ENCODE measurements at places on chromosomes 3 and 15. TPM values are rescaled to one million over a fixed set of nuclear protein-coding genes. Genes with fewer than 3 reads are reported as not detected.

Gene SNTN
- total RNA-seq: not detected

Gene CPN2
- not detected for total RNA-seq

DNA sequence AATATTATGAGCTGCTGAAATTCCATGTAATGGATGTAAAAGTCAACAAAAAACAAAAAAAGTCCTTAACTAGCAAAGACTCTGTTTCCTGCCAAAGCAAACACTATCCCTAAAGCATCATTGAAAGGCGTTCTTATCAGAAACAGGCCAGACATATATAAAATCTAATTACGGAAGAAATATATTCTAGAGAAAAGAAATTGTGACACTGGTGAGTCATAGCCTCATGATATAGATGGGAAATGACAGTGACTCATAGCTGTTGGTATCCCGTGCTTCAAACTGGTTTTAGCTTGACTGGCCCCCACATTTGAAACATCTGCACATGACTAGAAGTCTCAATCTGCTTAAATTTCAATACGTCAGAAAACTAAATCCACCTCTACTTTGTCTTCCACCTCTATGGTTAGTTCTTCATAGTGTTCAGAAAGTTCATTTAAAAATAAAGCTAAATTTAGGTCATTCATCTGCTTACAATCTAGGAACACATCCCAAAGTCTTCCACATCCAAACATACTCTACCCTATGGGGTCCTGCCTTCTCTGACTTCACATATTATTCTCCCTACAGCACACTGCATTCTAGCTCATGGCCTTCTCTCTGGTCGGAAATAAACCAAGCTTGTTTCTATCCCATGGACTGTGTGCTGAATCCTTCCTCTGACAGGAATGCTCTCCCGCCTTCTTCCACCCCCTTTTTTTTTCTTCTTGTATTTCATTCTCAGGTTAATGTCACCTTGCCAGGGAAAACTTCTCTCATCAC, 456.3 kb upstream of the ARRDC4 start:
- DNase-seq: peak; percentile 96

DNA sequence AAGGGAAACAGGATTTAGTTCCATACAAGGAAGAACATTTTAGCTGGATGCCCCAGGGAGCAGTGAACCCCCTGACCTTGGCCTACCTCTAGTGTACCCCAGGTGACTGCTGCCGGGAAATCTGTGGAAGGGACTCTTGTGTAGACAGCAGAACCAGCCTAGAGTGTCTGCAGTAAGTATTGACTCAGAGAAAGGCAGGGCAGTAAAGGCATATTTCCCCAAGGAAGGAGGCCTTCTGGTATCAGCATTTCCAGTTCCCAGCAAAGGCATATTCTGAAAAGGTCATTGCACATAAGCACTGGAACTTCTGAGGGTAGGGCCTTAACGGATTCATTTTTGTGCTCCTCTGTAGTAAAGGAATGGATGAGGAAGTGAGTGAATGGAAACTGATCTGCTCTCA, 246.2 kb downstream of the FAM43A start:
- no peak for DNase-seq

Gene SRGAP3
- 3.4 TPM for total RNA-seq

DNA sequence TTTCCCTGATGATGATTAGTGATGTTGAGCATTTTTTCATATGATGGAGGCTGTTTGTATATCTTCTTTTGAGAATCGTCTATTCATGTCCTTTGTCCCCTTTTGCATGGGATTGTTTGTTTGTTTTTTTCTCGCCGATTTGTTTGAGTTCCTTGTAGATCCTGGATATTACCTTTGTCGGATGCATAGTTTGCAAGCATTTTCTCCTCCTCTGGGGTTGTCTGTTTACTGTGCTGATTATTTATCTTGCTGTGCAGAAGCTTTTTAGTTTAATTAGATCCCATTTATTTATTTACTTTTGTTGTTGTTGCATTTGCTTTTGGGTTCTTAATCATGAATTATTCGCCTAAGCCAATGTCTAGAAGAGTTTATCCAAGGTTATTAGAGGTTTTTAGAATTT, 232.8 kb downstream of the XXYLT1 start:
- DNase-seq: no peak

DNA sequence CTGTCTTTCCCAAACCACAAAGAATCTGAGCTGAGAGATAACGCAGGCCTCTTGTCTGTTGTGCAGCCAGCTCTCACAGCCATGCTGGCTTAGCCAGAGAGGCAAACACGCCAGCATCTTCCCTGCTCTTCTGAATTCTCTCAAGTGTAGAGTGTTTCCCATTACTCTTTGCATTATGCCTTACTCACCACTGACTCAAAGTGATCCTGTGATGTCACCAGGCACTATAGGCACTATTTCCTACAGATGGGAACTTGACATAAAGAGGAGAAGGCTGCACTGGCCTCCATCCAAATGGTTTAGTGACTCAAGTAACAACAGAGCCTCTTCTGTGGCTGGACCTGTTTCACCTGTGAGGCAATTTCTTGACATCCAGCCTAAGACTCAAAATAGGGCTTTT, 44.4 kb downstream of the PDZRN3 start:
- no peak for DNase-seq

Gene TF
- total RNA-seq: 0.85 TPM

- DNase-seq: no peak
These were observed 197.1 kb upstream of the UBE2E1 start for GRCh38 chr3:23608650-23609049.

DNA sequence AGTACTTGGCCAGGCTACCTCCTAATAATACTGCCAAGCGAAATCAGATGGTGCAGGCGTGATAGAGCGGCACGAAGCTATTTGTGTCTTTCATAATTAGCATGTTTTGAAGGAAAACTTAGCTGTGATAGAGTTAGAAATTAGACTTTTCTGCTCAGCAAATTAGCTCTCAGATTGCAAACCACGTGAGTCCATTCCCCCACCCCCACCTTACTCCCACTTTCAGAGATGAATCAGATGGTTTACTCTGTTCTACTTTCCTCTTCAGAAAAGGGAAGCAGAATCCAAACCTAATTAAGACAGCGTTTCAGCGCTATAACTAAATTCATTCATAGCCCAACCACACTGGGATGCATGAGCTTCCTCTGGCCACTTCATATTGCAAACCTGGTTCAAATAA, 214.6 kb downstream of the SLCO3A1 start:
- DNase-seq: no peak

DNA sequence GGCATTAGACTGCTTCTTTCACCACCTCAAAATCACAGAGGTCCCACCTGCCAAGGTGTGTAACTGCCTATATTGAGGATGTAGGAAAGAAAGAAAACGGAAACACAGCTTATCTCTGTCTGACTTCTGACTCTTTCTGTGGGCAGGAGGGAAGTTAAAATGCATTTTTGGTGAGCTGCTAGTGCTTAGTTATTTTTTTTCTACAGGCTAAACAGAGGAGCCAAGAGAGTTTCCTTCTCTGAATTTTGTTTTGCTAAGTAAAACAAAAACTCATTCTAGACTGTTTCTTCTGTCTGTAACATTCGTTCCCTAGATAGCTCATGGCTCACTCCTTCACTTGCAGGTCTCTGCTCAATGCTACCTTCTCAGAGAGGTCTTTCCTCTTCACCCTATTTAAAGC, 18.8 kb upstream of the AMOTL2 start:
- DNase-seq: no peak

Gene CCR5
- total RNA-seq: not detected

Gene POMGNT2
- 7.5 TPM for total RNA-seq

Gene SKOR1
- total RNA-seq: 0.05 TPM

- no peak for DNase-seq
These were observed 10.6 kb upstream of the SLC25A36 start for GRCh38 chr3:140931016-140931454.

DNA sequence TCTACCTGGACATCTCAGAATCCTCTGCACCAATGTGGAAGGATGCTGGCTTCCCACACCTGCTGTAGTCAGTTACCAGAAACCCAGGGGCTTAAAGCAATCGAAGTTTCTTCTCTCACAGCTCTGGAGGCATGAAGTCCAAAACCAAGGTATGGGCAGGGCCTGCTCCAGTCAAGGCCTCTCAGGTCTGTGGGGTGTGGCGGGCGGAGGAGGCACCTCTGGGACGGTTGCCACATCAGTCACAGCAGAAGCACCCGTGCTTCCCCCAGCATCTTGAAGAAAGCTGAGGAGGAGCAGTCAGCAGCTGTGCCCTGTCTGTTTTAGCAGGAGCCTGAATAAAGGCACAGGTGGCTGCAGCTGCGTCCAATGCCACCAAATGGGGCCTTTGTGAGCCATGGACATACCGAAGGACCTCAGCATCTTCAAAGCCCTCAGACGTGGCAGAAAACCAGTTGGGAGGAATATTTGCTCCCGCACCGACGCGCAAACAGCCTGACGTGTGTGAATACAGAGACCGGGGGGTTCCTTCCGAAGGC, 68.9 kb downstream of the TFRC start:
- DNase-seq: no peak

Gene HGD
- total RNA-seq: 0.60 TPM

- DNase-seq: no peak
These were observed 189.2 kb downstream of the USP13 start for GRCh38 chr3:179842061-179842460.

DNA sequence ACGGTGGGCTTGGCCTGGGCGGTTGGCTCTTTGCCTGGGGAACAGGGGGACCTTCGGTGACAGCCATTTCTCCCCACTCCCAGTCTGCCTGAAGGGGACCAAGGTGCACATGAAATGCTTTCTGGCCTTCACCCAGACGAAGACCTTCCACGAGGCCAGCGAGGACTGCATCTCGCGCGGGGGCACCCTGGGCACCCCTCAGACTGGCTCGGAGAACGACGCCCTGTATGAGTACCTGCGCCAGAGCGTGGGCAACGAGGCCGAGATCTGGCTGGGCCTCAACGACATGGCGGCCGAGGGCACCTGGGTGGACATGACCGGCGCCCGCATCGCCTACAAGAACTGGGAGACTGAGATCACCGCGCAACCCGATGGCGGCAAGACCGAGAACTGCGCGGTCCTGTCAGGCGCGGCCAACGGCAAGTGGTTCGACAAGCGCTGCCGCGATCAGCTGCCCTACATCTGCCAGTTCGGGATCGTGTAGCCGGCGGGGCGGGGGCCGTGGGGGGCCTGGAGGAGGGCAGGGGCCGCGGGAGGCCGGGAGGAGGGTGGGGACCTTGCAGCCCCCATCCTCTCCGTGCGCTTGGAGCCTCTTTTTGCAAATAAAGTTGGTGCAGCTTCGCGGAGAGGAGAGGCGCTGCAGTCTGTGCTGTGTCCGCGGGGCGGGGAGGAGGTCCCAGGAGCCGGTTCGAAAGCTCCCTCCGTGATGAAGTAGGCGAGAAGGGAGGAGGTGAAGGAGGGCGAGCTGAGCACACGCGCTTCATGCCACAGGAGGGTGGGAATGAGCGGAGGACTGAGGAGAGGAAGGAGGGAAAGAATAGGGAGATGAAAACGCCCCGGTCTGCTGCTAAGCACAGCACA, 9.6 kb downstream of the CLEC3B start:
- no peak for DNase-seq

- DNase-seq: peak; percentile 92
These were observed 25.3 kb downstream of the ANP32A start for GRCh38 chr15:68795298-68795848.

DNA sequence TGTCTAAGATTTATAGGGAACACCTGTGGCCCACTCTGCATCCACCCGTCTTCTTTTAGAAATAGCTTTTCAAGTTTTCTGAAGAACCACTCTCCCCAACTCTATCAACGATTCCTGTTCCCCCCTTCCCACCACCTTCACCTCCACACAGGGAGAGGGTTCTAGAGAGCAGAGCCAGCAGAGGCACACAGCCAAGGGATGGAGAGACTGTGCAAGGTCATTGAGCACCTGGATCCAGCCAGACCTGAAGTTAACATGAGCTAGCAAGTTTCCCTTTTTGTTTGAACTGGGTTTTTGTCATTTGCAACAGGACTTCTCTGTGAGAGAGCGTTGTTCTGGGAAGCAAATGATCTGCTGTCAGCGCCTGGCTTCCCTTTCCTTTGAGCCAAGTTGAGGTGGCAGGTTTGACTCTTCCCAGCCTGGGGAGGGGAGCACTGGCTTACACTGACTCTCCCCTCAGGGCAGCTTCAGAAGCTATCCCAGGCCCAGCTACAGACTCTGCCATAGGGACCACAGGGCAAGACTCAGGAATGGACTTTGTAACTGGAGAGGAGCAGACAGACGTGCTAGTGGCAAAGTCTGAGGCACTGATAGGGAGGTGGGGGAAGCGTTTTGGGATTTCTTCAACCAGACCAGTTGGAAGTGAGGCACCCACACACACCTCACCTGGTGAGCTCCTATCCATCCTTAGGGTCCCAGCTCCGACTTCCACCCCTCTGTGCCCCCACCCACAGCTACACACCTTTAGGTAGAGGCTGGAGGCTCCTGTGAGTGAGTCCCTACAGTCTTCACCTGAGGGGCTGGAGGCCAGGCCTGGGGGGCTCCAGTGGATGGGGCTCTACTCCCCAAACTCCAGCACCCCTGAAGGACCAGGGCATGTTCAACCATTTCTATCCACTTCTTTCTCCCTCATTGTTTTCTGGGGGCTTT, 19.4 kb upstream of the PLXNA1 start:
- no peak for DNase-seq

DNA sequence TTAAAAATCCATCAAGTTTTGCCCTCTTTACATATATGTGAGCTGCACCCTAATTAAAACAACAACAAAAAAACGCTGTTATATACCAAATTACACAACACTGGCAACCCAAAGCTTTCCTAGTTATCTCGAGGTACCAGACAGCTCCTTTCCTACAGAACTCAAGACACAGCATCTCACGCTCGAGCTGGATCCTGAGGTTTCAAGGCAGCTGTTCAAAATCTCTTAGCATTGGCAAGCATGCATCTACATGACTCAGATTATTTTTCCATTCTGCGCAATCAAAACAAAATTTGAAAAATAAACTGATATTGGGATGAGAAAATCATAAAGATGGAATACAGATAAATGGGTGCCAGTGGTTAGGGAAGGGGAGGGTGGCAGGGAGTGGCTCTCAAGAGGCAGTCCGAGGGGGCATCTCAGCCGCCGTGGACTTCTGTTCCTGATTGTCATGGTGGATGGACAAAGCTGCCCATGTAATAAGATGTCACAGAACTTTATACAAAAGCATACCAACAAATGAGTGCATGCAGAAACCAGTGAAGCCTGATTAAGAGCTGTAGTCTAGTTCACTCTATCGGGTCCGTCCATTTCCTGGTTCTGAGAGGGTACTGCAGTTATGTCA, 91.5 kb downstream of the ADAMTS17 start:
- no peak for DNase-seq

Gene PLA2G4D
- not detected for total RNA-seq

GRCh38 chr3:155737844-155738460, 6.9 kb downstream of the PLCH1 start:
- DNase-seq: no peak

DNA sequence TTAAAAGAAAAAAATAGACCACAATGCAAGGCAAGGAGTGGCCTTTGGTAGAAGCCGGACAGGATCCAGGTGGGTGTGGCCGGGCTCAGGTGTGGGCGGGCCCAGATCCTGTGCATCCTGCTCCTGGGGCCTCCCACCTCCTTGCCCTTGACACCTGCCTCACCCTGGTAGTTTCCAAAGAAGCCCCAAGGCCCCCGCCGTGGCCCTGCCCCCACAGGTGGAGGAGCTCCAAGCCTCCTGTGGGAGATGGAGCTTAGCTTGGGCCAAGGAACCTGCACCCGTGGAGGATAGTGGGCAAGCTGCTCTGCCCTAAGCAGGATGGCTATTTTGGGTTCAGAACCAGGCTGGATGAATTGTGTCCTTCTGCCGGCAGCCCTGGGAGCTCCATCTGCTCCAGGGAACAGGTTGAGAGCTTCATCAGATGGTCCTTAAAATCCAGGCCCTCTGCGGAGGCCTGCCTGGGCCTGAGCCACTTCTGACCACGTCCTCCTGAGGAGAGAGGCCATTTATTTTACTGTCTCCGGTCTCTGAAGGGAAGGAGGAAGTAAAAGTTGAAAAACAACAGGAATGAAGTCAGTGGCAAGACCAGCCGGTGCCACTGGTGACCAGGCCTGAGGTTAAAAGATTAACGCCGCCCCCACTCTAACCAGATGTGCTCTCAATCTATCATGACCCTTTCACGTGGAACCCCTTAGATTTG, 53.9 kb upstream of the KLF13 start:
- no peak for DNase-seq

All from dermis blood vessel endothelial cell (primary cell).